ENCODE measurements at places on chromosomes 2 and 18.

- no peak for DNase-seq
Observed at GRCh38 chr2:233273120-233273519, 21.6 kb downstream of the ATG16L1 start.

DNA sequence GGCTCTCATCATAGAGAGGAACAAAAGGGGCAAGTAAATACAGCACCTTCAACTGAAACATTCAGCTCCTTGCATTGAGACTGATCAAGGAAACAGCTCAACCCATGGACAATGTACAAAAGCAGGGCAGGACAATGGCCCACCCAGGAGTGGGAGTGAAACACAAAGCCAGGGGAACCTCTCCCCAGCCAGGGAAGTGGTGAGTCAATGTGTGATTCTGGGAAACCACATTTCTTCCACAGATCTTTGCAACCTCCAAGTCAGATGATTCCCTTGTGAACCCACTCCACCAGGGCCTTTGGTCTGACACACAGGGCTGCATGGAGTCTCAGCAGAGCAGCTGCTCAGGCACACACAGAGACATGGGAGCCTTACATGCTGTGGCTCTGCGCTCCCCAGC, 294.5 kb downstream of the NR4A2 start:
- no peak for DNase-seq

GRCh38 chr2:171706152-171706803, 19.0 kb downstream of the DYNC1I2 start:
- DNase-seq = no peak

DNA sequence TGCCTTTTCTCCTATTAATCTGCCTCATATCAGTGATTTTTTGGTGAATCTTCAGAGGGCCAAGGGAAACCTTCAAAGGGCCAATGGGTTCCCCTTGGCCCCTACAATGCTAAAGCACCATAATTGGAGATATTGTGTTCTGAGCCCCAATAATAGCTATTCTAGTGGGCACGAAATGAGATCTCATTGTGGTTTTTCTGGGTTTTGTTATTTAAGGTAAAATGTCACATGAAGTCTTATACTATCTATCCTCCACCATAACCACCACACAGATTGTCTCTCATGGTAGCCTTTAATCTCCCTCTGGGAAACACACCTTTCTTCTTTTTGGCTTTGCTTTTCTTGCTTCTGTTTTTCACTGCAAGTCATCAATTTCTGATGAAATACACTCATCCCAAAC, 152.8 kb downstream of the B3GNT2 start:
- DNase-seq = no peak

GRCh38 chr2:240742602-240743095, 51.0 kb downstream of the AQP12A start:
- DNase-seq = no peak

GRCh38 chr2:128292599-128293425, 25.9 kb downstream of the HS6ST1 start:
- DNase-seq = no peak

DNA sequence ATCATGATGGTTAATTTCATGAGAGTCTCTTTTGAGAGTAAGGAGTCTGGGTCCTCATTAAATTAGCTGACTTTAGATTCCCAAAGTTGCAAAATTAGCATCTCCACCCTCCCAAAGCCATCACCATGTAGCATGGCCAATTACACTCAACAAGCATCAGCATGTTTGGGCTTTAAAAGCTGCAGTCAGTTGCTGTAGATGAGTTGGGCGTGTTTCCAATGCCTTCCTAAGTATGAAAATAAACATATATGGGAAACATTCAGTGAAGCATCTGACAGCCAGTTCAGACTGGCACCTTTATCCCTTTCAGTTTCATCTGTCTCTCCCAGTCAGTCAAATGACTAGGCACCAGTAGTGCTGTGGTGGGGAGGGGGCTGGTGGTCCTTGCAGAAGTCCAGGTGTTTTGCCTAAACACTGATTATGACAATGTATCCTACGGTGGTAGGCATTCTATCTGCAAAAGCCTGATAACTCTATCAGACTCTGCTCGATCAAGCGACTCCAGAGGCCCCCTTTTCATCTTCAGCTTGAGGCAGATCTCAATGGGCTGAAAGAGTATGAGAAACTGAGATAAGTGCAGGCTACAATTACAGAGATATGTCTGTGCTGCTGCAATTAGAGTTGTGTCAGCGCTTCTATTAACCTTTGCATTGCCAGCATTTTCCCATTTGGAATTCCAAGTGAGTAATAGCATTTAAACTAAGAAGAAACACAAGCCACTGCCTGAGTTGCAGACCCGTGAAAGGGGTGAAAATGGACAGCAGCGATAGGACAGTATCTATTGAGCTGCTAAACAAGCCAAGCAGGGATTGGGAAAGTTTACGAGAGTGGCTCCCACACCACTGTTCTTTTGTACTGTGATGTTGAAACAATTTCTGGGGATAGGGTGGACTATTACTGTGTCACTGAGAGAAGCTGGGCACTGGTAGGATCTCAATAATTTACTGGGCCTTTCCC, 67.3 kb upstream of the SPOPL start:
- no peak for DNase-seq

DNA sequence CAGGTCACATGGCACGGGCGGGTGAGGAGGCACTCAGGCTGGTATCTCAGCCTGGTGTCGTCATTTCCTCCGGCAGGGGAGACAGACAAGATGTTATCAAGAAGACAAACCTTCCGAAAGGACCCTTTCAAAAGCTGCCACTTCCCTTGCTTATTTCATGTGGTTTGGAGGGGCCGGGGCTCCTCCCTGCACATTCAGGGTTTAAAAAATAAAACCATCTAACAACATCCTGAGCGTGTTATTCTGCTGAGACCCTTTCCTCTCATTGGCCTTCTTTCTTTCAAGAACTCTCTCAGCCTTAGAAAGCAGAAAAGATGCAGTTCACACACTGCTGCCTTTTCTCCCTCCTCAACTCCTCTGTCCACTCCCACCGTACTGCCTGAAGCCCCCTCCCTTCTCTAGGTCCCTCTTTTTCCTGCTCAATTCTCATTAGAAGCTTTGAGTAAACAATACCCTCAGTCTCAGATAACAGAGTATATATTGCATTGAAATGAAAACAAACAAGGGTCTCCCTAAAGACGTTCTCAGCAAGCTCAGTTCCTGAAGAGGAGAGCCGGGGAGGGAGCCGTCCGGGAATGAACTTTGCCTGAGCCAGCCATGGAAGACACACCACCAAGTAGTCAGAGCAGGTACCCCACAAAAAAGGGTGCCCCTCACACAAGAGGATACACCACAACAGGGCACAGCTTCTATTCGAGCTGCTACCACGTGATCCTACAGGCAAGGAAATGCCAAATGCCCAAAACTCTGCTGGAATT, 9.7 kb downstream of the SMAD7 start:
- DNase-seq = peak; percentile 54

GRCh38 chr2:110674620-110675555, 3.0 kb downstream of the BUB1 start:
- peak; percentile 21 for DNase-seq

DNA sequence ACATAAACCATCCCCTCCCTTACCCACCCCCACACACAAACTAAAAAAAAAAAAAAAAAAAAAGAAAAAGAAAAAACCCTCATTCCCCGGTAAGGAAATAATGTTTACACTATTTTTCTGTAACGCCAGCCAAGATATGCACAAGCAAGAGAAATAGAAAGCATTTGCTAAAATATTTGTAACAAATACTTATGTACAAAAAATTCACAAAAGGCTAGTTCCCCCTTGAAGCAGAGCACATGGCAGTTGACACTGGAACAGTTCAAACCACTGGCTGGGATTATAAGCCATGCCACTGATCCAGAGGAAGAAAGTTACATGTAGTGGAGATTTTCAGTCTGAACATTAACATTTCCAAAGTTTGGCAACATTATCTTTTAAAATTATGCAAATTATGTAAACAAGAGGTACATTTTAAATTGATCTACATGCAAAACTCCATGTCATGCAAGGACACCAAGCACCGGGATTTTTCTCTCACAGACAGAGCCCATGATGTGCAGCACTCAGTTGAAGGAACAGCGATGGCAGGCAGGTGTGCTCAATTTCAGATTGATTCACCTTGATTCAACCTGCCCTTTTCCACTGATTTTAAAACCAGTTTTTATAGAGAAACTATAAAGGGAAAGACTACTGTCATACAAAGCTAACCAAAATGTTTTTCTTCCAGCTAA, 21.4 kb downstream of the PNO1 start:
- DNase-seq = no peak

- no peak for DNase-seq
Observed at GRCh38 chr2:67896476-67896875, 166.3 kb downstream of the C1D start.

- no peak for DNase-seq
Observed at GRCh38 chr18:79457239-79457638, 61.5 kb downstream of the NFATC1 start.

- DNase-seq = no peak
Observed at GRCh38 chr2:102276549-102277201, 34.7 kb upstream of the IL1RL1 start.

- no peak for DNase-seq
Observed at GRCh38 chr2:228447266-228447915, 265.9 kb upstream of the SPHKAP start.

- no peak for DNase-seq
Observed at GRCh38 chr2:191249156-191249813, 4.1 kb downstream of the MYO1B start.

- no peak for DNase-seq
Observed at GRCh38 chr2:67656875-67657274, 259.7 kb downstream of the ETAA1 start.

DNA sequence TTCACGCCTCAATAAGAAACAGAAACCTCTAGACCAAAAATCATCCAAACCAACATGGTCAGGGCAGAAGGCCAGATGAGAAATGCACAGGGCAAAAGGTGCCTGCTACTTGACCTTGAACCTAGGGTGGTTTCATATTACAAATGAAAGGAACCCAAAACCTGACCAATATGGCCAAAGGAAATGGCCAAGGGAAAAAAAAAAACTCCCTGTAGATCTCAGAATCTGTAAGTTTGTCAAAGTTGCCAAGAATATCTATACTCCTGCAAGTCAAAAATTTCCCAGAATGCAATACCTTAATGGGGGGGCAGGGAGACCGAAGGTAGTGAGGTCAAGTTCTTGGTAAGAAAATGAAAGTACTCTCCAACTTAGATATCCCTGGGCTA, 47.2 kb downstream of the HIBCH start:
- no peak for DNase-seq

DNA sequence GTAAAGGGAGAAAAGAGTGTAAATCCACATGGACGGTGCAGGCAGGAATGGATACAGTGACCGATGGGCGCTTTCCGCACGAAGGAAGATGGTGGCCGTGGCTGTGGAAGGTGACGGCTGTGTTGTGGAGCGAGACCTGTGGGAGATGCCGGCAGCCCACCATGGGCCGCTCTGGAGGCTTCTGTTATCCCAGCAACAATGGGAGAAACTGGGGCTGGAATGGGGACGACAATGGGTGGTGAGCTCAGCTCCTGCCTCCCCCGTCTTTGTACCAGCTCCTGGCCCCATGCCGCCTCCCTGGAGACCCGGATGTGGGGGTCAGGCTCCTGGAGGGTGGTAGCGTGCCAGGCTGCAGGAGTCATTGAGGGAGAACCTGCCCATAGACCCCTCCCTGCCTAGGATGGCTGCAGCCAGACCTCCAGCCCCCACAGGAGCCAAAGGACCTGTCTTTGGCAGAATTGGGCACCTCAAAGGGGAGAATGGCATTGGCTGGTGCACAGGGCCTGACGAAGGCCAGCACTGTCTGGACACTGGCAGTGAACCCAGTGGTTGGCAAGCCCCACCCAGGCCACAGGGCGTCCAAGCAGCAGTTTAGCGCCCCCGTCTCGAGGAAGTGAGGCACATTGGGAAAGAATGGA, 72.6 kb downstream of the SLC66A2 start:
- DNase-seq = no peak

GRCh38 chr2:215836881-215837280, 176.5 kb downstream of the MREG start:
- DNase-seq = no peak

DNA sequence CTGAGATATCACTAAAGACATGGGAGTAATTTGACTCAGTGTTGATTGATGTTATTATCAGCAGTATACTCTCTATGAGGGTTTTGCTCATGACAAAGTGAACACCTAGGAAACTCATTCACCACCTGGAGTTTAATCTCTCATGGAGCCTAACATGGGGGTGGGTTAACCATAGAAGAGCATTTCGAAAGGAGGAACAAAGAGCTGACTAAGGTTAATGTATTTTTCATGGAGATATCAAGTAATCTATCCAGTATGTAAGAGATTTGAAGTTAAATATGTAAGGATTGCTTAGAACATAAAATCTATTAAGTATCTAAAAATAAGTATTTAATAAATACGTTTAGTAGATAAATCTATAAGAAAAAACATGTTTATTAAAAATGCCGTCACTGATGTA, 917.8 kb downstream of the EPHA4 start:
- no peak for DNase-seq

DNA sequence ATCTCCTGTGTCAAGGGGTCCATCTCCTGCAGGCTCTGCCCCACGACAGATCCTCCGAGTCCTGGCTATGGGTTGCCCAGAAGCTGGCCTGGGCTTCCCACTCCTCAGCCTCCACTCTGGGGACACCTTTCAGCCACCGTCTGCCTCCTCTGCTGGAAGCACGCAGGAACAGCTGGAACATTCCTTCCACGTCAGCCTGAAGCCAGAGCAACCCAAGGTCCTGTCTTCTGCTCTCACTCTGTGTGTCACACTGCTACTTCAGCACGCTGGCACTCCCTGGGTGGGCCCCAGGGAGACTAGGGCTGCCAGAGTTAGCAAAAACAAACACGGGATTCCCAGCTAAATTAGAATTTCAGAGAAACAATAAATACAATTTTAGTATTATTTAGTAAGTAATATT, 148.8 kb downstream of the HRH4 start:
- DNase-seq = no peak

GRCh38 chr2:224909885-224910573, 132.2 kb downstream of the DOCK10 start:
- DNase-seq = no peak

DNA sequence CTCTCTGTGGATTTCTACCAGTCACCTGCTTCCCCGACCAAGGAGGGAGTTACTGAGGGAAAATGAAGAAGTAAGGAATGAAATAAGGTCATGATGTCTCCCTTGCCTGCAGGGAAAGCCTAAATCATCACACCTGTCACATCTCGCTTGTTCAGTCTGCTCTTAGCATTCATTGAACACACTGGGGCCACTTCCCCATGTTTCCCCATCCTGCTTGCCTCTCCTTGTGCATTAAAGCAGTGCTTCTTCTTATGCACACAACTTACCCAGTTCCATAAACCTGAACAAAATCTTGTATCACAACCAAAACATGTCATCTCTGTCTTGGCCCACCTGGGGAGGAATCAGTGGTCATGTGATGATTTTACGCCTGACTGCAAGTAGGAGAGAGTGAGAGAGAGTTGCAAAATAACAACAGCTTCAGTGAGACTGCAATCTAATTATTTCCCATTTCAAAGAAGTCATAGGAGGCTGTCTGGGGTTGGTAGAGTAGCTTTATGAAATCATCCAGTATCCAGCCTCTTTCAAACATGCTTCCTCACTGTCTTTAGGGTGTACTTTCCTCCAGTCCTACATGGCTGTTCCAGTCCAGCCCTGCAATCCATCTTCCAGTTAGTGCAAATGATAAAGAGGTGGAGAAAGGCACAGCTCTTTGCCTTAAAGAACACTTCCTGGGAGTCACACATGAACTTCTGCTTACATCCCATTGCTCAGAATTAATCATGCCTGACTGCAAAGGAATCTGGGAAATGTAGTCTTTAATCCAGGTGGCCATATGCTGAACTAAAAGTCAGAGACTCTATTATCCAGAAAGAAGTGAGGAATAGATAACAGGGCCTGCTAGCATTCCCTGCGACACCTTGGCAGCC, 220.1 kb downstream of the HAUS1 start:
- DNase-seq = no peak

Data from stimulated activated CD8-positive, alpha-beta memory T cell treated with anti-CD3 and anti-CD28 coated beads, Interleukin-4, amount 100 ng/mL, for 4 hours (primary cell).